Activated T-helper 1 cell treated with anti-CD3 and anti-CD28 coated beads, Interleukin-12 subunit alpha, Interleukin-12 subunit beta, Interleukin-2, Interleukin-4 antibody, amounts not matched to agents 30 ng/mL and 10 ng/mL and 1 ng/mL, durations not matched to agents 14 hours and 24 hours and 36 hours (primary cell): ENCODE measurements at places on chromosomes 4 and X. TPM values are rescaled to one million over a fixed set of nuclear protein-coding genes. Genes with fewer than 3 reads are reported as not detected.
A peak's percentile ranks its signal among the peaks of the same experiment; 100 is the strongest.

SLC30A9 gene
- total RNA-seq = 40.4 and 43.2 TPM in 2 replicates

INTU gene
- 0.02 TPM in 1 of 2 replicates, not detected in the other for total RNA-seq

ZGRF1 gene
- 31.0 and 33.1 TPM in 2 replicates for total RNA-seq

SCRG1 gene
- total RNA-seq = not detected in 2 replicates

NXF3 gene
- total RNA-seq = not detected in 2 replicates

CLDN34 gene
- not detected in 2 replicates for total RNA-seq

GYPA gene
- not detected in 2 replicates for total RNA-seq

IQSEC2 gene
- 0.26 and 0.27 TPM in 2 replicates for total RNA-seq

ITIH6 gene
- not detected in 2 replicates for total RNA-seq

HTT-AS gene
- not detected in 2 replicates for total RNA-seq

DRP2 gene
- 0.23 and 0.39 TPM in 2 replicates for total RNA-seq

HMGB3 gene
- total RNA-seq = 29.6 and 32.3 TPM in 2 replicates

- H3K27me3 ChIP-seq = no peaks in the 10 kb centered on the region
- peaks cover 51% of the 10 kb centered on the region for H3K4me1 ChIP-seq
- H3K36me3 ChIP-seq = peaks cover 51% of the 10 kb centered on the region
- peak overlapping the region; percentile 75 for H3K4me3 ChIP-seq
- DNase-seq = no peak
- H3K27ac ChIP-seq = peak overlapping the region; percentile 83
These were observed 16.9 kb downstream of the STAP1 start for GRCh38 chr4:67575232-67576058.

DNA sequence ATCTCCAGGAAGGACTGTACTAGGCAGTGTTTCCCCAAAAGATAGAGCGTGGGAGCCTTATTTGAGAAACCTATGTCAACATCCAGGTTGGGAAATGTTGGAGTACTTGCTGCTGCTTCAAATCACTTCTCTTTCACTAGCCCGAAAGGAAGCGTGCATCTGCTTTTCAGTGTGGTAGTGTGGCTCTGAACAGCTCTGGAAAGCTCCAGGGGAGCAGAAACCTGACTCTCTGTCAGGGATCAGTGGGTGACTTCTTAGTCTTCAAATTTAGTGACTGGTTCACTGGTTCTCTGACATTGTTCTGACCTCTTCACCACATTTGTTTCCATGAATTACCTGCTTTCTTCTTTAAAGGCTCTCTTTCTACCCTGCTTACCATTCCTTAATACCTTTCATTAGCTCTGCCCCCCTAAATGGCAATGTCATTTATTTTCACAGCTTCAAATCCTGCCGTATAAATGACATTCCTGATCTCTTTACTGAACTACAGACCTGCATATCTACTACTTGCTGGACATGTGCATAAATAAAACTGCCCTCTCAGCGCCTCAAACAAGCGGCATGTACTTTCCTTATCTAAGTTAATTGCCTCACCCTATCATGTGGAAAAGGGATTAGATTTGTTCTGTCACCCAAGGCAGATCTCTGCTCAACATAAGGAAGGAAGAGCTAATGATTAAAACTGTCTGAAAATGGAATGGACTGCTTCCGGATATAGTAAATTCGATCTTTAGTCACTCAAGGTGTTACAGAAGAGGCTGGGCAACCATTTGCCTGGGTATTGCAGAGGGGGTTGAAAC lies 37.0 kb downstream of the DLG3 start:
- H3K4me1 ChIP-seq = peaks cover 5% of the 10 kb centered on the region
- no peak overlapping the region for H3K27ac ChIP-seq
- DNase-seq = no peak
- H3K36me3 ChIP-seq = peaks cover 8% of the 10 kb centered on the region
- no peaks in the 10 kb centered on the region for H3K27me3 ChIP-seq

- peak; percentile 45 for DNase-seq
- peak within 1 kb of the TSS; percentile 94 for H3K27ac ChIP-seq
- H3K27me3 ChIP-seq = peaks cover 7% of the 10 kb centered on the region
- peak within 1 kb of the TSS; percentile 95 for H3K4me3 ChIP-seq
- H3K4me1 ChIP-seq = peaks cover 28% of the 10 kb centered on the region
These were observed at the start of gene MBNL3 for GRCh38 chrX:132488819-132489577. TSS of gene MBNL3 (minus strand) at chrX:132489038. CDS start at chrX:132439611, 49,427 bp downstream.

GRCh38 chr4:48642421-48643374 lies 137.4 kb downstream of the FRYL start:
- no peak for DNase-seq
- H3K4me3 ChIP-seq = no peak overlapping the region
- H3K27me3 ChIP-seq = no peaks in the 10 kb centered on the region

- no peak for DNase-seq
- H3K36me3 ChIP-seq = no peaks in the 10 kb centered on the region
- H3K27ac ChIP-seq = no peak overlapping the region
- no peaks in the 10 kb centered on the region for H3K4me1 ChIP-seq
- no peaks in the 10 kb centered on the region for H3K27me3 ChIP-seq
These were observed 972.0 kb upstream of the TENM3 start for GRCh38 chr4:181271116-181271640.

DNA sequence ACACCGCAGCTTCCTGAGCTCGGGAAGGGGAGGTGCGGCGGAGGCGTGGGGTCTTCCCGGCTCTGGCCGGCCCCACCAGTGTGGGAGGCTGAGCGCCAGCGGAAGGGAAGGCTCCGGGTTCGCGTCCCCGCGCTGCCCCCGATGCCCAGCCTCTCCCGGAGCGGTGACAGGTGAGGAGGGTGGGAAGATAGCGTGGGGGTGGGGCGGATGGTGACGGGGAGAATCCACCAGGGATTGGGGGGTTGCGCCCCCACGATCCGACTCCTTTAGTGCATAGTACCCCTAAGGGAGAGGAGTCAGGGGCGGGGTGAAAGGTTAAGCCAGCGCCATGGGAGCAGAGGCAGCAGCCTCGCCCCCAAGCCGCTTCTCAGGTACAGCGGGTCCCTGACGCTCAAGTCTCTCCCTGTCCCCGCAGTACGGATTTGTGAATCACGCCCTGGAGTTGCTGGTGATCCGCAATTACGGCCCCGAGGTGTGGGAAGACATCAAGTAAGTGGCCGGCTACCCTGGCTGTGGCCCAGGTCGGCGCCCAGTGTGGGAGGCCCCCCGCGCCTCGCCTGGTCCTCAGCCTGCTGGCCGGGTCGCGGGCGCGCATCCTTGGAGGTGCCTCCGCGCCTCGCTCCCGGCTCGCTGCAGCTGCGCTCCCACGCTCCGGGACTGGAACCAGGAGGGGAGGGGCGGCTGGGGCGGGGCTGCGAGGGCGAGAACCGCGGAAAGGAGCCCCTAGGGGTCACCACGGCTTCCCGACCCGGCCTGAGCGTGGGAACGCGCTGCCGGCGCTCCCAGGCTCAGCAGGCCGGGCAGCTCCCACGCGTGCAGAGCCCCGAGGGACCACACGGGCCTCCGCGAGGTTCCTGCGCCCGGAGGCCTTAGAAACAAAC lies 791 bp downstream of the GUCY1B1 start:
- H3K36me3 ChIP-seq = peaks cover 4% of the 10 kb centered on the region
- peaks cover 16% of the 10 kb centered on the region for H3K27me3 ChIP-seq
- peak overlapping the region; percentile 22 for H3K4me3 ChIP-seq

GRCh38 chrX:150148749-150149672 lies 210.7 kb upstream of the EOLA2 start:
- H3K4me1 ChIP-seq = no peaks in the 10 kb centered on the region
- H3K27ac ChIP-seq = no peak overlapping the region
- no peaks in the 10 kb centered on the region for H3K36me3 ChIP-seq

DNA sequence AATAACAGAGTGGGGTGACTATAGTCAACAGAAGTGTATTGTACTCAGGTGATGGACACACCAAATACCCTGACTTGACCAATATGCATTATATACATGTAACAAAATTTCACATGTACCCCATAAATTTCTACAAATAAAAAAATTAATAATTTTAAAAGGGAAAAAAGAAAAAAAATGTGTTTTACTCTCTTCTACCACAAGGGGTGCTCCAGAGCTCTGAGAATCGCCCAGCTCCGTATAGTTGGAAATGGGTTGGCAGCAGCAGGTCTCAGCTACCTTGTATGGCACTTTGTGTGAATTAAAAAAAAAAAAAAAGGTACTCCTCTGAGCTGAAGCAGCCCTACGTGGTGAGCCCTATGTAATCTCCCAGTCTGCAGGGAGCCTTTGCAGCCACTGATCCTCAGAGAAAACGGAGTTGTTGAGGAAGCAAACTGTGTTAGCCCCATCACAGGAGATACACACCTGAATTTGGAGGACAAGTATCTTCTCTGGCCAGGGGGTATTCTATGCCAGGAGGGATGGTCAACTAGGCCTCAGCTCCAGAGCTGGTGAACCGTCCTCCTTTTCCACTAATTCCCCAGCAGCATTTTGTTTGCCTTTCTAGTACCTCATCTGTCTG lies 17.2 kb upstream of the POLA1 start:
- no peaks in the 10 kb centered on the region for H3K36me3 ChIP-seq
- H3K27ac ChIP-seq = no peak overlapping the region
- no peaks in the 10 kb centered on the region for H3K4me1 ChIP-seq
- no peak overlapping the region for H3K4me3 ChIP-seq

GRCh38 chr4:111992351-111993168 lies 152.7 kb upstream of the FAM241A start:
- H3K27ac ChIP-seq = no peak overlapping the region
- DNase-seq = no peak
- peaks cover 5% of the 10 kb centered on the region for H3K27me3 ChIP-seq
- no peak overlapping the region for H3K4me3 ChIP-seq
- H3K36me3 ChIP-seq = no peaks in the 10 kb centered on the region

DNA sequence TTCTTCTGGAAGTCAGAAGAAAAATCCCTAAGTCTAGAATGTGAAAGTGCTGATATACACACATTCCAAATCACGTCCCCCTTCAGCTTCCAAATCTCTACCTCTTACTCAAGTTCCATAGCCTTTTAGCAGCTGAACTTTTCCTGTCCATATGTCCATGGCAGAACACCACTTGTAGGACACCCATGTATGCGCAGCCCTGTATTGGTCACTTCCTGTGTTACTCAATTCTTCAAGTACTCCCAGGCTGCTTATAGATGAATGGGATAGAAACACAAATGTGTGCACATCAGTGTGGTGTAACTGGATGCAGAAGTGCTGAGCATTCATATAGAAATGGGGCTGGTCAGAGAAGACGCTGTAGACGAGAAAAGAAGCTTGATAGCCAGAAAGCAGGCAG lies 18.8 kb downstream of the SRPX2 start:
- H3K4me1 ChIP-seq = no peaks in the 10 kb centered on the region
- DNase-seq = no peak
- peaks cover 2% of the 10 kb centered on the region for H3K27me3 ChIP-seq
- no peak overlapping the region for H3K4me3 ChIP-seq

DNA sequence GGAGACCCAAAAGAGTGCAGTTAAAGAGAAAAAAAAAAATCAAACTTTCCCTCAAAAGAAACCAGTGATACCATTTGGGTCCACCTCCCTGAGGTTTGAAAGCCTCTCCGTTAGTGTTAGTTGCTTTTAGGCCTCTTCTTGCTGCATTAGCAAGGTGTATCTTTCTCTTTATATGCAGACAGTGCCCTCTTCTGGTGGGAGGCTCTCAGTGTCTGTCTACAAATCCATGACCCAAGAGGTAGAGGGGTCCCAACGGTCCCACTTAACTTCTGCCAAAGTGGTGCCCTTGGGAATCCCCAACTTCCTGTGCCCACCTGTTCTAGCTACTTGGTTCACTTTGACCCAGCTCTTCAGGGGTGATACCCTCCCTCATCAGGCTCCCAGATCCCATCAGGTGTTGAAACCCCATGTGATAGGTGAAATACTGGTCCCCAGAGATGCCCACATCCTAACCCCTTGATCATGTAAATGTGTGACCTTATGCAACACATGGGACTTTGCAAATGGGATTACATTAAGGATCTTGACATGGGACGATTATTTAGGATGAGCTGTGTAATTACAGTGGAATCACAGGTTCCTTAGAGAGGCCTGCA lies 63.7 kb upstream of the CD99 start:
- peaks cover 81% of the 10 kb centered on the region for H3K36me3 ChIP-seq
- H3K27me3 ChIP-seq = no peaks in the 10 kb centered on the region
- DNase-seq = peak; percentile 25
- peaks cover 28% of the 10 kb centered on the region for H3K4me1 ChIP-seq
- peak overlapping the region; percentile 10 for H3K27ac ChIP-seq
- no peak overlapping the region for H3K4me3 ChIP-seq

DNA sequence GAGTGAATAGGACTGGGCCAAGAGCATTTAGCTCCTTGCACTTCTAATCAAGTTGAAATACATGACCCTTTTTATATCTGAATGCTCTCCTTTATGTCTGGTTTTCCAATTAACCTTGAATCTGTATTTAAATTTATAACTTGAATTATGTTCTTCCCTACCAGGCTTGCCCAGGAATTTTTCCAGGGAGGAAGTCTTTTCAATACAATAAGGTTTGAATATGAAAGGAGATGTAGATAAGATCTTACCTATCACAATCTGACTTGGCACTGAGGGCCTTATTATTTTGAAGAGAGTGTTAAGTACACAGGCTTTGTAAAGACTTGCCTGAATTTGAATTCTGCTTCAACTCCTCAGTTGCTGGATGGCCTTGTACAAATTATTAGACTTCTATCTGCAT lies 555.7 kb downstream of the PCDH7 start:
- no peaks in the 10 kb centered on the region for H3K36me3 ChIP-seq
- no peaks in the 10 kb centered on the region for H3K27me3 ChIP-seq
- H3K27ac ChIP-seq = no peak overlapping the region
- H3K4me3 ChIP-seq = no peak overlapping the region

- no peak overlapping the region for H3K4me3 ChIP-seq
- no peak for DNase-seq
- H3K4me1 ChIP-seq = no peaks in the 10 kb centered on the region
- no peaks in the 10 kb centered on the region for H3K36me3 ChIP-seq
These were observed 2.8 kb downstream of the MXD4 start for GRCh38 chr4:2259036-2259540.

DNA sequence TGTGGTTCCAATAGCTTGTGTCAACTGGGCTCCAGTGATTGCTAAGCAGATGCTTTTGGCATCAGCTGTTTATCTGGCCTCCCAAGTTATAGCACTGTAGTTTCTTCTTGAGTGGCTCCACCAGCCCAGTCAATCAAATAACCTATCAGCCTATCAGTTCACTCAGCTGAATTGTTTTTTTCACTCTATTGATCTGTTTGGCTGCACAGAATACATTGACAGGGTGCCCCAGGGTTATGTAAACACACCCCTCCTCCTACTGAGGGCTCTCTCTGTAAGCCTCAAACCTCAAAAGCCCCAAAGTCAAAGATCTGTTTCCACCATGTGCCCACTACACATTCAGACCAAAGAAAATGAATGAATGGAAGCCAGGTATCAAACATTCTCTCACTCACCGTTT lies 214.0 kb downstream of the HS6ST2 start:
- H3K4me1 ChIP-seq = peaks cover 15% of the 10 kb centered on the region
- no peak for DNase-seq
- H3K27ac ChIP-seq = no peak overlapping the region
- no peaks in the 10 kb centered on the region for H3K36me3 ChIP-seq
